CD4-positive, alpha-beta T cell treated with Interleukin-15 for 1 hour (primary cell): ENCODE measurements at places on chromosomes 12 and 14.

- DNase-seq, result no peak
These were observed 37.8 kb downstream of the MARK3 start for GRCh38 chr14:103423050-103423461.

DNA sequence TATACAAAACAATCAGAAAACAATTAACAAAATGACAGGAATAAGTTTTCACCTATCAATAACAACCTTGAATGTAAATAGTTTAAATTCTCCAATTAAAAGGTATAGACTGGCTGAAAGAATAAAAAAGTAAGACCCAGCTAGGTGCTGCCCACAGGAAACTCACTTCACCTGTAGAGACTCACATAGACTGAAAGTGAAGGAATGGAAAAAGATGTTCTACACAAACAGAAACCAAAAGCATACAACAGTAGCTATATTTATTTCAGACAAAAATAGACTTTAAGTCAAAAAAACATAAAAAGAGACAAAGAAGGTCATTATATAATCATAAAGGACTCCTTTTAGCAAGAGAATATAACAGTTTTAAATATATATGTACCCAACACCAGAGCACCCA lies 152.4 kb upstream of the PWP1 start:
- DNase-seq, result no peak

GRCh38 chr14:83711046-83711445 lies 1818.9 kb upstream of the FLRT2 start:
- DNase-seq, result no peak

GRCh38 chr12:78483767-78484315 lies 380.7 kb upstream of the SYT1 start:
- no peak for DNase-seq

GRCh38 chr12:68971404-68971803 lies 38.4 kb upstream of the CPM start:
- no peak for DNase-seq

- DNase-seq, result no peak
These were observed 140.0 kb downstream of the KICS2 start for GRCh38 chr12:64082116-64082515.

DNA sequence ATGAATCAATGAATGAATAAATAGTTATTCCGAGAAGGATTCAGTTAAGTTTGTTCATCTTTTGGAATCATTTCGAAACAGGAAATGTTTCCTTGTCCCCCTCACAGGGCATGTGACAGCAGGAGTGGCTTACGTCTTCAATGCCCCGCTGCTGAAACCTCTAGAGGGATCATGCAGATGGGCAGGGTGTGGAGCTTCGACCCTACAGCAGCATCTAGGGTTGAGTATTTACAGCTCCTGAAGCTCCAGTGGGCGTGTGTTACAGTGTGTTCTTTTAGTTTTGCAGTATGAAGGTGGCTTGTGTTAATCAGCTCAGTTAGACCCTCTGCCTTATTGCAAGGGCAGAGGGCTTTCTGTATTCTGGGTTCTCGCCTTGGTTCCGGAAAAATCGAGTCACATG lies 2.6 kb downstream of the NAV3 start:
- DNase-seq, result no peak

DNA sequence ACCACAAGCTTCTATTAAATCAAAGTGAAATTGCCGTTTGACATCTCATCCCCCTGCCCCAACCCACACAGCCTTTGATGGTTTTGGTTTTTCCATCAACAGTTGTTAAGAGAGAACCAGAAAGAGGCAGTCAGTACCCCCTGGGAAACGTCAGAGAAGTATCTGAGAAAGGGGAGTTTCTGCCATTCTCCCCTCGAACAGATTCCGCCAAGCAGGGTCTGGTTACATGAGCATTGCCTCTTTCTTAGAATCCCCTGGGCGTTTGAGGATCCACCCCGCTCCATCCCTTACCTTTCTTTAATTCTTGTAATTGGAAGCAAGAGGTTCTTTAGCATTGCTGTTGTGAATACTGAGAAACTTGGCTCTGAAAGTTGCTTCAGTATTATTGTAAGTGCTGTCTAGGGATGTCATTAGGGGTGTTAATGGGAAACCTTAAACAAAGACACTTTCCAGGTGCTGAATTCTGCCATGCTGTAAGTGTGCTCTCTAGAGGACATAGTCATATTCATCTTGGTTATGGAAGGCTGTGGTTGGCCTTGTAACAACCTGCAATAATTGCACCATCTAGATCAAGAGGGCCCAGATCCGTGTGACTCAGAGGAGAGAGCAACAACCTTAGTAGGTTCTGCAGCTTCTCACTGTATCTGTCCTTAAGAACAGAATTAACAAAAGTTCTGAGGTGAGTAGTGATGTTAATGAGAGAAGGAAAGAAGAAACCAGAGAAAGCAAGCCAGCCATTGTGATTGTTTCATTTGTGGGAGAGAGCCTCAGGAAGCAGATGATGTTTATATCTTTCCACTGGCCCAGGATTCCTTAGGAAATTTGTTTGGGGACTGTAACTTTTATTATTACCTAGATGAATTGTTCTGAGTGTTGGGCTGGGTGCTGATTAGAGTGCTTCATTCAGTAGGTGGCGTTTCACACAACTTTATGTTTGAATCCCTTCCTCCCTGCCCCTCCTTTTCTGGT lies 9.0 kb downstream of the TMBIM6 start:
- DNase-seq, result peak; percentile 34

- no peak for DNase-seq
These were observed 324.2 kb downstream of the ZFP36L1 start for GRCh38 chr14:68468437-68469207.

GRCh38 chr14:92384461-92385133 lies 61.6 kb downstream of the SLC24A4 start:
- no peak for DNase-seq

- DNase-seq, result no peak
These were observed 316.4 kb downstream of the NOVA1 start for GRCh38 chr14:26281280-26281998.

GRCh38 chr12:117671734-117672133 lies 297.1 kb downstream of the KSR2 start:
- no peak for DNase-seq

GRCh38 chr12:68410018-68410660 lies 78.0 kb upstream of the MDM1 start:
- no peak for DNase-seq

DNA sequence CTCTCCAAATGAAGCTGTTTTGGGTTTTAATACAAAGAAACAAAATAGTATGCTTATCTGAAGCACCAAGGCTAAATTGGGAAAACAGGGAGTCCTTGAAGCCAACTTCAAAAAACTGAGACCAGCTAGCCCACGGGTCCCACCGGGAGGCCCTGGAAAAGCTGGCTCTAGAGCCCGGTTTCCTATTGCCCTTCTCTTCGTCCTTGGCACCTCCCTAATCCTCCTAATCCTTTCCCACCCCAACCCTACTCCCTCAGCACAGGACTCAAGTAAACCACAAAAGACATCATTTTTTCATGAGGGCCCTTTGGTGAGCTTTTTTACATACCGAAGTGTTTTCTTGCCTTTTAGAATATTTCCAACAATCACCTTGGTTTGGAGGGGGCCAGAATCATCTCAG lies 11.3 kb downstream of the LRRC74A start:
- DNase-seq, result no peak

- DNase-seq, result no peak
These were observed 43.4 kb upstream of the SPTLC2 start for GRCh38 chr14:77659831-77660230.

- no peak for DNase-seq
These were observed 103.0 kb downstream of the NDUFA12 start for GRCh38 chr12:94900496-94900895.

DNA sequence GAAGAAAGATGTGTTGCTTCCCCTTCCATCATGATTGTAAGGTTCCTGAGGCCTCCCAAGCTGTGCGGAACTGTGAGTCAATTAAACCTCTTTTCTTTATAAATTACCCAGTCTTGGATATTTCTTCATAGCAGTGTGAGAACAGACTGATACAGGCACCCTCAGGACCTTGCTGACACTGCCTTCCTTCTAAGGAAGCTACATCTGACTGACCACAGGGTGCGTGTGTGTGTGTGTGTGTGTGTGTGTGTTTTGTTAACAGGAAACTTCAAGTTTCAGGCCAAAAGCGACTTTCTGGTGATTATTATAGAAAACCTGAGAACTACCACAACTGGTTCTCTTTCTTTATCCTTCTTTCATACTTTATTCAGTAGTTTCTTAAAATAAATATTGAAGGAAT lies 149.0 kb downstream of the CAPZA3 start:
- no peak for DNase-seq

GRCh38 chr12:40300490-40300889 lies 75.7 kb downstream of the LRRK2 start:
- DNase-seq, result no peak

DNA sequence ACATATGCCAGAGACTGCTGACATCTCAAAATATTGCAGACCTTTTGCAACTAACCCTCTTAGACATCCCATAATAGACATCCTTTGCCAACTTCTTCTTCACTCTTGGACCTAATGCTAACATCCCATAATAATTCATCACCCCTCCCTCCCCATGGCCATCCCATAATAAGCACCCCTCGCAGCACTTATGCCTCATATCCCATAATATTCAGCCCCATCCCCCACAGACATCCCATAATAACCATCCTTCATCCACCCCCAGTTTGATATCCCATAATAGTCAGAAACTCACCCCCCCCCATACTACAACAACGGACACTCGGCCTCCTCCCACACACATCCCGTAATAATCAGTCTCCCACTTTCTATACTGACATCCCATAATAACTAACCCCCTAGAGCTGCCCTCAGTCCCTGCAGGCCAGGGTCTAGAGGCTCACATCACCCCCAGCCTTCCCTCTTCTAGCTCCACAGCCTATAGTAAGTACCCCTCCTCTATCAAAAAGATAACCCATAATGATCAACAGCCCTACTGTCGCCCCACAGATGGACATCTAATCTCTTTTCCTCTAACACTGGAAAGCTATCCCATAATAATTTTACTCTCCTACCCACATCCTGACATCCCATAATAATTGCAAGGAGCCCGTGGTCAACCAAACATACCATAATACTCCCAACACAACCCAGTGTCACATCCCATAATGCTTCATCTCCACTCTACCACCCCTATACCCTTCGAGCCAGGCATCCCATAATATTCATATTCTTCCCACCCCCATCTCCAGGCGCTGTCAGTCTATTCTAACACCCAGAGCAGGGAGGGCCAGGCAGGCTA lies 792 bp upstream of the CHD4 start:
- peak; percentile 70 for DNase-seq

- no peak for DNase-seq
These were observed 215.5 kb downstream of the PIK3C2G start for GRCh38 chr12:18476861-18477260.

DNA sequence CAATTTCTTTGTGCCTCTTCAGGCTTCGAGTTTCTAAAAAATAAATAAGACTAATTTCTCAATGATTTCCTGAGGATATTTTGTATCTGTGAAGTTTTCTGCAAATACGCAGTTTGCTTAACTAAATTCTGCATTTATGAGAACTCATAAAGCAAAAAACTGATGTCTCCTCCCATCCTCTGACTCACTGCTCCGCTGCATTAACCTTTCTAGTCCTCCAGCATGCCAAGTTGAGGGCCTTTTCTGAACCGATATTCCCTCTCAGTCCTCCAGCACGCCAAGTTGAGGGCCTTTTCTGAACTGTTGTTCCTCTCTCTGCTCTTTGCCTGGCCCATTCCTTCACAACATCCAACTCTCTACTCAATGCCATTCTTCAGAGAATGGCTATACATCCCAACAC lies 3.2 kb downstream of the IPO8 start:
- no peak for DNase-seq

DNA sequence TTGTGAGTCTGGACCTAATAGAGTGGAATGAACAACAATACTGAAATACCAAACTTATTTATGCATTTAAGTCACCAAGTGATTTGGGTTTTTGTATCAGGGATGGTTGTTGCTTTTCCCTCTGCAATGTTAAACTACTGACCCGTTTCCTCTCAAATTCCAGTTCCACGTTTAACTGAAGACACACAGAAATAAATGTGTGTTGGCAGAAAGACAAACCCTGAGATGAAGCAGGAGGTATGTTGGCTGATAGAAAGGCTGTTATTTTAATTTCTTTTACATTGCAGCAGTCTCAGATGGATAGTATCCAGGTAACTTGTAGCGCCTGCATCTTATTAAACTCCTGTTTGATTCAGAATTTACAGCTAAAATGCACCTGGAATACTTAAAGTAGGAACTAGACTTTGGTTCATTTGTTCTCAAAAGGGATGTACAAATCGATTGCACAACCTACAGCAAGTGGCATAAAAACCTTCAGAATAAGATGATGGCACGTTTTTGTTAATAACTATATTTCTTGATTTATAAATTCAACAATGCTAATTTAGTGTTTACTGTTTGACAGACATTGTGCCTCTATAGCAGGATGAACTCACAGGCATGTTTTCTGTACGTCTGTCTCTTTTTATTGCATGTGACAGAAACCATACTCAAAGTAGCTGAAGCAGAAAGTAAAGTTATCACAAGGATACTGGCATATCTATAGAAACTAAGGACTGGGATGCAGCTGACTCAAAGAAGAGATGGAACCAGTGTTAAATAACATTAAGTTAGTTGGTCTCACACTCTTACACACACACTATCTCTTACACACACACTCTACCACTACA lies 405.7 kb downstream of the ZFP36L1 start:
- no peak for DNase-seq

GRCh38 chr12:101013993-101014392 lies 196.0 kb downstream of the SLC5A8 start:
- DNase-seq, result no peak

DNA sequence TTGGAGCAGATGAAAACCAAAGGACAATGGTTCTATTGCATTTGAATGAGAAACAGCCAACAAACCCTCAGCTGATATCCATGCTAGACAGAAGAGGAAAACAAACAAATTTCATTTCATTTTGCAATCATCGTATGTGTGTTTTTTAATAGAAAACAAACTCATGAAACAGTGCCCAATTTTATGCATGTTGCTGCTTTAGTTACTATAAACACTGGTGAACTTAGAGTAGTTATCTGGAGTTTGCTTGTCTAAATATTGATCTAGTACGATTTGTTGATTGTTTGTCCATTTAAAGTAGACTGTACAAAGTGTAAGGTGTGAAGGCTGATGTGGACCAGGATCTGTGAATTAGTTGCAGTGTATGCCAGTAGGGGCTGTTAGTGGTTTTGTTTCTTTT lies 166.6 kb downstream of the KITLG start:
- no peak for DNase-seq

DNA sequence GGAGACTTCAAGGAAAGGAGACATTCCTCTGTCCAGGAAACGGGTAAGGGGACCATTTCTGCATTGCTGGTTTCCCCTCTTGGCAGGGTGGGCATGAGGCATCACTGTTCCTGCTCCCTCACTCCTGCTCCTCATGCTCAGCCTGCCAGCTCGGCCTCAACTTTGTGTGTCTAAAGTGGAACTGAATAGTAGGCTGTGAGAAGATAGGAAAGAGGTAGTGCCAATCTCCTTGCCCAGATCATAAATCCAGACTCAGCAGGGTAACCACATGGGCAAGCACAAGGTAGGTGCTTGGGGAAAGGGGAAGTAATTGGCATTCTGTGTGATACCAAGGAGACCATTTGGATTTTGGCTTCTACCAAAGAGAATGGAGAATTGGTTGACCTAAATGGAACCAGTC lies 2.6 kb downstream of the LTB4R start:
- DNase-seq, result no peak

GRCh38 chr12:10215436-10215835 lies 2.8 kb downstream of the GABARAPL1 start:
- DNase-seq, result no peak

- DNase-seq, result no peak
These were observed 306.8 kb upstream of the G2E3 start for GRCh38 chr14:30252151-30252550.

GRCh38 chr12:20398686-20399085 lies 30.3 kb downstream of the PDE3A start:
- DNase-seq, result no peak

GRCh38 chr14:51855234-51855633 lies 5.2 kb upstream of the GNG2 start:
- DNase-seq, result no peak
